Suprapubic skin (tissue), 4 donors: ENCODE measurements at places on chromosomes 6 and 20. TPM values are rescaled to one million over a fixed set of nuclear protein-coding genes. Genes with fewer than 3 reads are reported as not detected.

Gene OR2H1
- not detected for total RNA-seq

Gene ADAT2
- total RNA-seq = 13.7 TPM

Gene HTR1E
- not detected for total RNA-seq

Gene PLA2G7
- 2.8 TPM for total RNA-seq

Gene SLC22A7
- total RNA-seq = not detected

Gene LST1
- 7.1 TPM for total RNA-seq

Gene SOX18
- 0.79 TPM for total RNA-seq

Gene SLX4IP
- total RNA-seq = 6.5 TPM

Gene NRN1
- total RNA-seq = 5.1 TPM

Gene BTNL2
- not detected for total RNA-seq
